ENCODE measurements at places on chromosomes 11 and 22.

- peaks cover 29% of the 10 kb centered on the region for H3K36me3 ChIP-seq
- no peak overlapping the region for H3K27ac ChIP-seq
- no peak for DNase-seq
- no peak overlapping the region for H3K4me3 ChIP-seq
- peaks cover 3% of the 10 kb centered on the region for H3K4me1 ChIP-seq
These were observed 10.5 kb downstream of the ARL14EP start for GRCh38 chr11:30333405-30333804.

DNA sequence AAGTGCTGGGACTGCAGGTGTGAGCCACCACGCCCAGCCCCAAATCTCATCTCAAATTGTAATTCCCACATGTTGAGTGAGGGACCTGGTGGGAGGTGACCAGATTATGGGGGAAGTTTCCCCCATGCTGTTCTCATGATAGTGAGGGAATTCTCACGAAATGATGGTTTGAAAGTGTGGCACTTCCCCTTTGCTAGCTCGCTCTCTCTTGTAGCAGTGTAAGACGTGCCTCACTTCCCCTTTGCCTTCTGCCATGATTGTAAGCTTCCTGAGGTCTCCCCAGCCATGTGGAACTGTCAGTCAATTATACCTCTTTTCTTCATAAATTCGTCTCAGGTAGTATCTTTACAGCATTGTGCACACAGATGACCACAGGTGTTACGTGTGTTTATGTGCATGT lies 357.8 kb downstream of the CADM1 start:
- H3K4me3 ChIP-seq: no peak overlapping the region
- H3K27me3 ChIP-seq: no peaks in the 10 kb centered on the region
- H3K4me1 ChIP-seq: no peaks in the 10 kb centered on the region
- no peak for DNase-seq
- no peaks in the 10 kb centered on the region for H3K36me3 ChIP-seq

DNA sequence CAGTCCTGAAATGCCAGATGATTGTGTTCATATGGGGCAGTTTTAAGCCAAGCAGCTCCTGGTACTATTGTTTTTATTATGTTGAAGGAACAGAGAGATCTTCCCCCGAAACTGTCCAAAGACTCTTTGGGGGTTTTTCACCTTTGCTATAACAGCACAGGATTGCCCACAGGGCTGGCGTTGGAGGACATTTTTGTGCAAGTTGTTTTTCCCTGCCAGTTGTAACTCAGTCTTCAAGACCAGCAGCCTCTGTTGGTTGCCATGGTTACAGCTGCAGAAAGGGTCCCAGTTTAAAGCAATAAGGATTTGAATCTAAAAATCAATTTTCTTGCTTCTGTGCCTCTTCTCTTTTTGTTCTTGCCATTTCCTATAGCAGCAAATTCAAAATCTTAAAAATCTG lies 45.4 kb upstream of the YWHAH start:
- H3K27me3 ChIP-seq: no peaks in the 10 kb centered on the region
- no peaks in the 10 kb centered on the region for H3K4me1 ChIP-seq

DNA sequence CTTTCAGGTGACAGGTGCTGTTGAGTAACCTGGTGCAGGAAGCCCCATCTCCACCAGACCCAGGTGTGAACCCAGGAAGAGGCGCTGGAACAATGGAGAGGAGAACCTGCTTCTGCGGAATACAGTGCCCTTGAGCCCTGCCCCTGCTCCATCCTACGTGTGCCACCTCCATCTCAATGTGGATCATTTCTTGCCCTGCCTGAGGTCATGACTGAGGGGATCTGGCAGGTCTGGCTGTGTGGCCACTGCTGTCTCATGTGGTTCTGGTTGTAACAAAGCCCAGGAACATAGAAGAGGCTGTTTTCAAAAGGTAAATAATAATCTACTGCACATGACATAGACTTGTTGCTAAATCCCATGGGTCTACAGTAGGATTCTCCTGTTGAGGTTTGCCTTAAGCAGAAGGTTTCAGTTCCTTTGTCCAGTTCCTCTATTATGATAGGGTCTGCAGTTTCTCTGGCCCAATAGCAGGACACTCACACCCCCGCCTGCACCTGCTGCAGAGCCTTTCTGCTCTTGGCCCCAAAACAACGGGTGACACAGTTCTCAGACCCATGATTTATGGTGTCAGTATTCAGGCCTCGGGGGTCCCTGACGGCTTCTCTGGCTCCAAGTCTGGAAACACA lies 113.5 kb upstream of the IGLL5 start:
- no peaks in the 10 kb centered on the region for H3K36me3 ChIP-seq
- H3K4me3 ChIP-seq: no peak overlapping the region
- no peak for DNase-seq
- no peaks in the 10 kb centered on the region for H3K27me3 ChIP-seq
- H3K27ac ChIP-seq: no peak overlapping the region

DNA sequence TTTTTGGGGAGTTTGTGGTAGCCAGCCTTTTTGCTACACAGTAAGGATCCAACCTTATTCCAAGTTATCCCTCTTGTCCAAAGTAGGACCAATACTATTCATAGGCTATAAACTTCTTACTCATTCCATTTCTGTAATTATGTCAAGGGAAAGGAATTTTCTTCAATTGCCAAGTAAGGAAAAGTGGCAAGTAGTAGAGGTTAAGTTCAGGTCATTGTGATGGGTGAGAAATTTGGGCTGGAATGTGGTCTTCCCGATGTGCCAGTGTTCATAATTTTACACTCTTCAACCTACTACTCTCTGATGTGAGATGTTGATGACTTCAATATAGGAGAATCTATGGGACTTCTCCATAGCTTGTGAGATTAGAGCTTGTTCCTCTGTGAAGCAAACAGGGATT lies 648.8 kb downstream of the METTL15 start:
- DNase-seq: no peak
- H3K4me3 ChIP-seq: no peak overlapping the region
- no peaks in the 10 kb centered on the region for H3K4me1 ChIP-seq

DNA sequence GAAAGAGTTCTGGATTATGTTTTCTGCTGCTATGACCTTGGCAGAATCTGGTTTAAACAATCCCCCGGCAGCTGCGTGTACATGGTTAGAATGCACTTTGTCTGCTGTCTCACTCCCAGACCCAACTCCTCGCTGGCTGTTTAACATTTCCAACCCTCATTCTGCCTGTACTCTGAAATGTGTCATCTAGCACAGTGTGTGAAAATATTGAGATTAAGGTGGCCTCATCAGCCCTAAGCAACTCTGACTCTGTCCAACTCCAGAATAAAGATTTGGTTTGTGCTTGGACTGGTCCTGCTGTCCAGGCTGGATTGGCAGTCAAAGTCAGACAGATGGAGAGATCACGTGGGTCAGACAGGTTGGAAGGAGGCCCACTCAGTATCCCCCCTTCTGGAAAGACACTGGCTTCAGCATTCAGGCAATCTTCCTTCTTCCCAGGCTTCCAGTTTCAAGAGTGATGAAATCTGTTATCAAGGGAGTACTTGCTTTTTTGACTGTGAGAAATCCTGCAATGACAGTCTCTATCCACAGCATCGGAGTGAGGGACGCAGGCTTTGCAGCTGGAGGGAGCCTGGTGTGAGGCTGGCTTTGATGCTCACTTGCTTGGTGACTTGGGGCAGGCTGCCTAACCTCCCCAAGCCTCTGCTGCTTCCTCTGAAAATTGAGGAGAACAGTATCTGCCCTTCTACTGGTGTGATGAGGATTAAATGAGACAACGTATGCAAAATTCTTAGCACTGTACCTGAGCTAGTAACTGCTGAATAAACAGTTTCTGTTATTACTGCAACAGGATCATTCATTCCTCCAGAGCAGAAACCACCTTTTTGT lies 29.8 kb downstream of the ABTB2 start:
- no peak overlapping the region for H3K4me3 ChIP-seq
- no peak for DNase-seq
- H3K4me1 ChIP-seq: no peaks in the 10 kb centered on the region
- no peak overlapping the region for H3K27ac ChIP-seq
- no peaks in the 10 kb centered on the region for H3K27me3 ChIP-seq

- peaks cover 48% of the 10 kb centered on the region for H3K36me3 ChIP-seq
- peaks cover 43% of the 10 kb centered on the region for H3K4me1 ChIP-seq
- H3K27ac ChIP-seq: peak overlapping the region; percentile 81
- peak; percentile 46 for DNase-seq
- no peaks in the 10 kb centered on the region for H3K27me3 ChIP-seq
These were observed 950 bp downstream of the FERMT3 start for GRCh38 chr11:64207256-64208085.

DNA sequence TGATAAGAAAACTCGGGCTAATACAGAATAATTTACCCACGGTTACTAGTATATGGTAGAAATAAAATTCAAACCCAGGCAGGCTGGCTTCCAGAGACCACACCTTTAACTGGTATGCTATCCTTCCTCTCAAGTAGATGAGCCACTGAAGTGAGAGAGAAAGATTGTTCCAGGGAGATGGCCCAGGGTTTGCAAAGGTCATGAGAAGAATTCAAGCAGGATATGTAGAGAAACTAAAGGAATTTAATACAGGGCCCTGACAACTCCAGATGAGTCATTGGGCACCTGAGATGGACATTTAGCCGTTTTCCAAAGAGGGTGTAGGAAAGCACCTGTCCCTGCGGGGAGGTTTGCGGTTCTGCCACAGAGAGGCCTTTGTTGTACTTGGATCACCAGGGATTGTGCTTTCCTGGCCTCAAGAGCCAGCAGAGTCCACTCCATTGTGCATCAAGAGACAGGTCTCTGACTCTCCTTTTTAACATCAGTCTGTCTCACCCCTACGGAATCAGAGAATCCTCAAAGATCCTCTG lies 152.7 kb upstream of the BLID start:
- DNase-seq: no peak
- no peaks in the 10 kb centered on the region for H3K4me1 ChIP-seq
- no peaks in the 10 kb centered on the region for H3K27me3 ChIP-seq
- H3K4me3 ChIP-seq: no peak overlapping the region
- no peak overlapping the region for H3K27ac ChIP-seq

DNA sequence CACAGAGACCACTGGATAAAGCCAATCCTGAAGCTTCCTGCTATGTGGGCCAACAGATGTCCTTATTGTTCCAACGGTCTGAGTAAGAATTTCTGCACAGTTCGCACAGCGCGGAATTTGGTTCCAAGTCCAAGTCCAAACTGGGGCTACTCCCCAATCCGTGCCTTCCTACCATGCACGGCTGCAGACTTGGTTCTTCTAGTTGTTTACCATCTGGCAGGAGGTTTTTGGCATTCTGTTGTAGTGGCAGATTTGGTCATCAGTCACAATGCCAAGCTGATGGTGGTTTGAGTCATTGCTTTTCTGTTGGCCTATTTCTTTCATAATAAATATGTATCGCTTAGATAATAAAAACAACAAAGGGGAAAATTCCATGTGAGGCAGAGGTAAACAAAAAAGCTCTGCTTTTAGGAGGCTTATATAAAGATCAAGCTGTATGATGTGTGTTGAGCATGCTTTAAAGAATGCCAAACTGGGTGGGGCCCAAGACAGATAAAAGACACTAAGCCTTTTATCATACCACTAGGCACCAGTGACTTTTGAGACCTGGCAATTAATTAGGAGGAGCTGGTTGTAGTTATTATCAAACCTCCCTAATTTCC lies 52.5 kb upstream of the SYN3 start:
- no peaks in the 10 kb centered on the region for H3K27me3 ChIP-seq
- no peak overlapping the region for H3K27ac ChIP-seq
- no peak for DNase-seq
- no peak overlapping the region for H3K4me3 ChIP-seq
- no peaks in the 10 kb centered on the region for H3K36me3 ChIP-seq
- no peaks in the 10 kb centered on the region for H3K4me1 ChIP-seq

- DNase-seq: no peak
- no peaks in the 10 kb centered on the region for H3K4me1 ChIP-seq
- H3K4me3 ChIP-seq: no peak overlapping the region
- H3K27ac ChIP-seq: no peak overlapping the region
These were observed 163.4 kb downstream of the ADAMTS15 start for GRCh38 chr11:130611791-130612251.

DNA sequence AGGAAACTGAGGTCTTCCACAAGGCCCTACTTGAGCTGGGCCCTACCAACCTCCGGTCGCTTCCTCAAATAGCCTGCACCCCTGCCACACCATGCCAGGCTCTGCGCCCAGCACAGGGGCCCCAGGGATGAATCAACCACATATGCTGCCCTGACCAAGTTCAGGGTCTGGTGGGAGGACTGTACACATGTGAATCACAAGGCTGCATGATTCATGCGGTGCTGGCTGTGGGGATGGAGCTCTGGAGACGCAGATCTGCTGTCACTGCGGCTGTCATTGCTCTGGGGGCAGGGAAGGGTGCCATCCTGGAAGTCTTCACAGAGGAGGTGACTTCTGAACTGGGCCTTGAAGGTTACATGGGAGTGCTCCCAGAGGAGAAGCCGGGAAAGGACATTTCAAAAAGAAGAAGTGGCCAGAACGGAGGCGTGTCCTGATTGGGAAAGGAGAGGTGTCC lies 21.5 kb downstream of the CYTH4 start:
- peaks cover 28% of the 10 kb centered on the region for H3K36me3 ChIP-seq
- peaks cover 85% of the 10 kb centered on the region for H3K4me1 ChIP-seq
- no peaks in the 10 kb centered on the region for H3K27me3 ChIP-seq
- peak overlapping the region; percentile 96 for H3K27ac ChIP-seq

GRCh38 chr22:49317369-49317768 lies 510.3 kb downstream of the BRD1 start:
- no peaks in the 10 kb centered on the region for H3K4me1 ChIP-seq
- no peak overlapping the region for H3K4me3 ChIP-seq
- no peaks in the 10 kb centered on the region for H3K36me3 ChIP-seq

DNA sequence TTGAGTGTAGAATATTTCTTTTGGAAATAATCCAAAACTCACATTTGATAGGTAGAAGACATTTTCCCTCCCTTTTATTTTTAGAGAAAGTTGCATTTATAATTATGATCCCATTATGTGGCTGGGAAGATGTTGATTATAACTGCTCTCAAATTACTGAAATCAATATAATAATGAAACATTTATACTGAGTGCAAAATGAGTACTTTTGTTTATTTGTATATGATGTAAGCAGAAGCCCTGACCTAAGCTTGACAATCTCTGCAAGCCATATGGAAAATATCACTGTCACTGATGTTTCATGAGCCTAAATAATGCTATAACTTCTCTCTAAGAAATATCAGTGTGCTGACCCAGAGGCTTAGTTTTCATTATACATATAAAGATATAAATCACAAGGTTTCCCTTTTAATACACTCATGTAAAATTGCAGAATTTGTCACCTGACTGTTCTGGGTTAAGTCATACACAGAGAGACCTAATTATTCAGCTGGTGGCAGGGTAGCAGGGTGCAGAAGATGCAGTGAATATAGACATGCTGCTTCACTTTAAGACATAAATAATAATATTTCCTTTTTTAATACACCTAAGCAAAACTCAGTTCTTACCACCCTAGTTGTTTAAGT lies 99.2 kb downstream of the BBOX1 start:
- no peaks in the 10 kb centered on the region for H3K27me3 ChIP-seq
- DNase-seq: no peak
- no peaks in the 10 kb centered on the region for H3K36me3 ChIP-seq
- H3K4me3 ChIP-seq: no peak overlapping the region
- H3K4me1 ChIP-seq: no peaks in the 10 kb centered on the region
